ENCODE measurements at places on chromosomes 5 and 9.

DNA sequence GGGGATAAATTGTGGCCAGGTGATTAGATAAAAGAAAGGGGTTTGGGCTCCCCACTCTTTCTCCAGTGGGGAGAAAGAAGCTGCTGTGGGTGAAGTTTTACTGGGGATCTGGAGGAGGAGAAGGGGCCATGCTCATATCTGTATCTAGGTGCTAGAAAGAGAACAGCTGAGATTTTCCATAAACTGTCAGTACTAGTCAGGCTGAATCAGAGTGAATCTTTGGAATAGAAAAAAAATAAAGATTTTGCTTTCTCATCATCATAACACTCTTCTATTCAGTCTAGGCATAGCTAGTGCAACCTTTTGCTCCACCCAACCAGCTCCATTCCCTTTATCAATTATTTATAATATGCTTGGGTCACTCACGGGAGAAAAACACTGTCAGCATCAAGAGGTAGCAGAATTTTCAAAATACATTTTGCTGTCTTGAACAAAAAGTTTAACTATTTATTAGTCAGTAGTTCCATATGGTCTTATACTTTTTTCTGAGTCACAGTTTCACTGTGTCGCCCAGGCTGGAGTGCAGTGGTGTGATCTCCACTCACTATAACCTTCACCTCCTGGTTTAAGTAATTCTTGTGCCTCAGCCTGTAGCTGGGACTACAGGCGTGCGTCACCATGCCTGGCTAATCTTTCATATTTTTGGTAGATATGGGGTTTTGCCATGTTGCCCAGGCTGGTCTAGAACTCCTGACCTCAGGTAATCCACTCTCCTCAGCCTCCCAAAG lies 21.3 kb upstream of the ERMP1 start:
- H3K36me3 ChIP-seq, result no peaks in the 10 kb centered on the region
- H3K27me3 ChIP-seq, result no peaks in the 10 kb centered on the region
- no peak for DNase-seq
- no peaks in the 10 kb centered on the region for H3K4me1 ChIP-seq

GRCh38 chr5:1105350-1106265 lies 6.3 kb downstream of the SLC12A7 start:
- no peaks in the 10 kb centered on the region for H3K27me3 ChIP-seq
- peak overlapping the region; percentile 90 for H3K27ac ChIP-seq
- H3K4me3 ChIP-seq, result no peak overlapping the region
- peaks cover 99% of the 10 kb centered on the region for H3K4me1 ChIP-seq
- no peaks in the 10 kb centered on the region for H3K36me3 ChIP-seq

DNA sequence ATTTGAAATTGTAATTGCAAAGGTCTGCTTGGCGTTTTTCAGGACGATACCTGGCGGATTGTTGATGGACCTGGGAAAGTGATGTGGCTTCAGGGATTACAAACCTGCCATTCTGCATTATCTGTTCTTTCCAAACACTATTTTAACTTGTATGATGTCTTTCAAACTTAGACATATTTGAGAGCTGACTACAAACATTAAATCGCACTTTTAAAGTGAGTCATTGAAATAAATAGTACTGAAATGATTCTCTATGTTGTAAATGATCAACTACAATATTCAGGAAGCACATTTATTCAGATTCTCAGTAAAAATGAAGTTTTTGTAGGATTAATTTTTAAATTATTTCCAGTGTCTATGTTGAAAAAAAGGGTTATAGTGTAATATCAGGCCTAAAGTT lies 32.3 kb upstream of the TMEM171 start:
- H3K36me3 ChIP-seq, result no peaks in the 10 kb centered on the region
- H3K4me3 ChIP-seq, result no peak overlapping the region
- H3K4me1 ChIP-seq, result no peaks in the 10 kb centered on the region
- no peak for DNase-seq
- H3K27me3 ChIP-seq, result no peaks in the 10 kb centered on the region
- no peak overlapping the region for H3K27ac ChIP-seq

- no peaks in the 10 kb centered on the region for H3K27me3 ChIP-seq
- H3K4me1 ChIP-seq, result no peaks in the 10 kb centered on the region
- DNase-seq, result no peak
- no peak overlapping the region for H3K4me3 ChIP-seq
- H3K27ac ChIP-seq, result no peak overlapping the region
Measured at GRCh38 chr5:111266491-111266890, 42.3 kb downstream of the CAMK4 start.

GRCh38 chr9:33684831-33685230 lies 110.5 kb upstream of the PRSS3 start:
- no peaks in the 10 kb centered on the region for H3K36me3 ChIP-seq
- no peak for DNase-seq
- H3K4me3 ChIP-seq, result no peak overlapping the region
- H3K4me1 ChIP-seq, result no peaks in the 10 kb centered on the region
- no peaks in the 10 kb centered on the region for H3K27me3 ChIP-seq

DNA sequence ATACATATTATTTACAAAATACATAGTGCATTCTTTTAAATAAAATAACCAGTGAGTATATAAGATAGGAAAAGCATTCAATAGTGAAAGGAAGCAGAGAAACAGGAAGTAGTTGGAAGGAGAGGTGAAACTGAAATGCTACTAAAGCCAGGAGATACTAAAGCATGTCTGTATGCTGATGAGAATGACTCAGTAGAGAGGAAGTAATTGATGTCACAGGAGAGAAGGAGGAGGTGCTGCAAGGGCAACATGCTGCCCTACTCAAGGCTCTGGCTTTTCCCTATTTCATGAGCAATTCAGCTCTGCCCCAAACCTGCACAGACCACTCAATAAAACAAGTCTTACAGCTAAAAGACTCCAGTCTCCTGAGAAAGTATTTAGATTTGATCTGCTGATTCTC lies 108.5 kb upstream of the TXNDC8 start:
- no peak for DNase-seq
- H3K4me3 ChIP-seq, result no peak overlapping the region
- H3K27me3 ChIP-seq, result no peaks in the 10 kb centered on the region
- no peaks in the 10 kb centered on the region for H3K4me1 ChIP-seq
- no peak overlapping the region for H3K27ac ChIP-seq
- no peaks in the 10 kb centered on the region for H3K36me3 ChIP-seq

- no peak for DNase-seq
- H3K4me1 ChIP-seq, result no peaks in the 10 kb centered on the region
- H3K36me3 ChIP-seq, result no peaks in the 10 kb centered on the region
- no peaks in the 10 kb centered on the region for H3K27me3 ChIP-seq
Measured at GRCh38 chr5:114249823-114250222, 112.0 kb upstream of the KCNN2 start.

DNA sequence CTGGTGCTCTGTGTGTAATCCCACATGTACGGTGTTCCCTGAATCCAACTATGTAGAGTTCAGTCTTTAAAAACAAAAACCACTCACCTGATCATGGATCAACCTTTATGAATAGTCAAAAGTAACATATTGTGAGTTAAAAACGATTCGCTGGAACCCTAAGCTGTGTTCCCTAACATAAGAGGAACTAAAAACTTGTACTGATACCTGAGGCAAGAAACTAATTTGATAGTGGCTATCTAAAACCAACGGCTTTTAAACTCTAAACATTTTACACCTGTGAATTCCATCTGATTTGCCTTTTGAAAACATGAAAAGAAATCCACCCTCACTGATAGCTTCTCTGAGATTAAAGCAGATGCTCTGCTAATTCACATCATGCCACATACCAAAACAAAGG lies 101.5 kb downstream of the DEPDC1B start:
- no peaks in the 10 kb centered on the region for H3K27me3 ChIP-seq
- H3K4me3 ChIP-seq, result no peak overlapping the region
- H3K36me3 ChIP-seq, result no peaks in the 10 kb centered on the region
- no peak for DNase-seq
- no peaks in the 10 kb centered on the region for H3K4me1 ChIP-seq
- no peak overlapping the region for H3K27ac ChIP-seq

DNA sequence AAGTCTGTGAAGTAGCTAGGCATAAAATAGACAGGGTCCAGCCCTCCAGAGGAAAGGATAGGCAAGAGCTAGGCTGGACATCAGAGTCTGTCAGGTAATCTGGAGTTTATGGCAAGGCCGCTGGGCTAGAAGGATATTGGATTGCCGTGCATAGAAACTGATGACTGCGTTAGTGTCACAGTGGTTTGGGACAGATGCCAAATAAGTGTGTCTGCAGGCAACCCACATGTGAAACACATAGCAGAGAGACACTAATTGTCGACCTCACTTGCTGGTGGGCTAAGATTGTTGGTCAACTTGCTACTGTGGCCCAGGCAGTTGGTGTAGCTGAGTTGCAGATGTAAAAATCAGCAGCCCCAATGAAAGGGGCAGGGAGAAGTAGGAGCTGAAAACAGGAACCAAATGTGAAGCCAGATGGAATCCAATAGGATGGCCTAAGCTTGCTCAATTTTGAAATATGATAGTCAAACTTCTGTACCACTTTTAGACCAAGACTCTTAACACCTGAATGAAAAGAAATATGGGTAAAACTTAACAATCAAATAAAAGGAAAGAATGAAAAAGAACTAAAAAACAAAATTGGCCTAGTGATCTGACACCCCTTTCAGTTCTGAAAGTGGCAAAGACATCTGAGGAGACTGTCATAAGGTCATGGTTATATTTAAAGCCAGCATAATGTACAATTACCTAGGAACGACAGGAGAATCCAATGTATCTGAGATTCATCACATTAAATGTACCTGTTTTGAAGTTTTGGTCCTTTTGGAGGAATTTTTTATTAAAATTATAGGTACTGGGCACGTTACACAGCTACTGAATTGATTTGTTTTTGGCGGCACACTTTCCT lies 243.3 kb upstream of the ACTBL2 start:
- H3K4me3 ChIP-seq, result no peak overlapping the region
- H3K4me1 ChIP-seq, result no peaks in the 10 kb centered on the region
- no peaks in the 10 kb centered on the region for H3K27me3 ChIP-seq
- DNase-seq, result no peak

DNA sequence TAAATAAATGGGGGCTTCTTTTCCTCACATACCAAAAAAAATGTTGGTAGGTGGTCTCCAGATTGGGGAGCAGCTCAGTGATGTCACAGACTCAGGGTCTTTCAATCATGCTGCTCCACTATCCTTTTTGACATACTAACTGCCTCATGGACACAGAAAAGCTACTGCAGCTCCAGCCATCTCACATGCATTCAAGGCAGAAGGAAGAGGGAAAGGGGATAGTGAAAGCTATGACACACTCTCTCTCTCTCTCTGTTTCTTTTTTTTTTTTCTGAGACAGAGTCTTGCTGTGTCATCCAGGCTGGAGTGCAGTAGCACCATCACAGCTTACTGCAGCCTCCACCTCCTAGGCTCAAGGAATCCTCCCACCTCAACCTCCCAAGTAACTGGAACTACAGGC lies 7.9 kb upstream of the ADGRD2 start:
- no peaks in the 10 kb centered on the region for H3K27me3 ChIP-seq
- no peaks in the 10 kb centered on the region for H3K4me1 ChIP-seq
- no peaks in the 10 kb centered on the region for H3K36me3 ChIP-seq
- H3K27ac ChIP-seq, result no peak overlapping the region

- H3K4me3 ChIP-seq, result no peak overlapping the region
- no peaks in the 10 kb centered on the region for H3K4me1 ChIP-seq
- no peaks in the 10 kb centered on the region for H3K36me3 ChIP-seq
- H3K27ac ChIP-seq, result peak overlapping the region; percentile 67
Measured at GRCh38 chr9:90169490-90169889, 473.1 kb downstream of the DIRAS2 start.

GRCh38 chr5:21049901-21050300 lies 1061.9 kb upstream of the CDH18 start:
- no peaks in the 10 kb centered on the region for H3K27me3 ChIP-seq
- H3K4me3 ChIP-seq, result no peak overlapping the region
- H3K4me1 ChIP-seq, result no peaks in the 10 kb centered on the region
- H3K27ac ChIP-seq, result no peak overlapping the region
- no peaks in the 10 kb centered on the region for H3K36me3 ChIP-seq

GRCh38 chr5:168302785-168303184 lies 11.3 kb downstream of the WWC1 start:
- H3K4me3 ChIP-seq, result no peak overlapping the region
- no peaks in the 10 kb centered on the region for H3K4me1 ChIP-seq
- no peaks in the 10 kb centered on the region for H3K27me3 ChIP-seq
- no peak for DNase-seq
- H3K36me3 ChIP-seq, result no peaks in the 10 kb centered on the region

- H3K27me3 ChIP-seq, result no peaks in the 10 kb centered on the region
- H3K36me3 ChIP-seq, result no peaks in the 10 kb centered on the region
- H3K4me3 ChIP-seq, result no peak overlapping the region
- H3K27ac ChIP-seq, result no peak overlapping the region
- no peaks in the 10 kb centered on the region for H3K4me1 ChIP-seq
- no peak for DNase-seq
Measured at GRCh38 chr5:119913425-119913824, 284.1 kb downstream of the FAM170A start.

DNA sequence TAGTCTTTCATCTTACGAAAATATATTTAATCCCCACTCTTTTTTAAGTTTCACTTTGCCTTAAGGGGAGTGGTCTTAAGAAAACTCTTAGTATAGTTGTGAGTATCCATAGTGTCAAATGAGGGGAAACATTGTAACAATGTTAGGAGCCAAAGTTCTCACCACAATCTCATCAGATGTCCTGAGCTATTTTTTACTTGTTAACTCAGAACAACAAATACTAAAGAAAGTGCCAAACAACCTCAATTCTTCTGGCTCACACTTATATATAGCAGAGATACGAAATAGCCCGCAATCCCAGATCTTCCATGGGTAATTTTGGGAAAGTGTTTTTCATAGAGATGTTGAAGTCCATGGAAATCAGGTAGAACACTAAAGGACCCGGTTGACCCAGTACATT lies 194.0 kb upstream of the DMRT1 start:
- no peak for DNase-seq
- no peaks in the 10 kb centered on the region for H3K4me1 ChIP-seq
- H3K27me3 ChIP-seq, result no peaks in the 10 kb centered on the region
- no peak overlapping the region for H3K4me3 ChIP-seq
- no peak overlapping the region for H3K27ac ChIP-seq
- no peaks in the 10 kb centered on the region for H3K36me3 ChIP-seq

DNA sequence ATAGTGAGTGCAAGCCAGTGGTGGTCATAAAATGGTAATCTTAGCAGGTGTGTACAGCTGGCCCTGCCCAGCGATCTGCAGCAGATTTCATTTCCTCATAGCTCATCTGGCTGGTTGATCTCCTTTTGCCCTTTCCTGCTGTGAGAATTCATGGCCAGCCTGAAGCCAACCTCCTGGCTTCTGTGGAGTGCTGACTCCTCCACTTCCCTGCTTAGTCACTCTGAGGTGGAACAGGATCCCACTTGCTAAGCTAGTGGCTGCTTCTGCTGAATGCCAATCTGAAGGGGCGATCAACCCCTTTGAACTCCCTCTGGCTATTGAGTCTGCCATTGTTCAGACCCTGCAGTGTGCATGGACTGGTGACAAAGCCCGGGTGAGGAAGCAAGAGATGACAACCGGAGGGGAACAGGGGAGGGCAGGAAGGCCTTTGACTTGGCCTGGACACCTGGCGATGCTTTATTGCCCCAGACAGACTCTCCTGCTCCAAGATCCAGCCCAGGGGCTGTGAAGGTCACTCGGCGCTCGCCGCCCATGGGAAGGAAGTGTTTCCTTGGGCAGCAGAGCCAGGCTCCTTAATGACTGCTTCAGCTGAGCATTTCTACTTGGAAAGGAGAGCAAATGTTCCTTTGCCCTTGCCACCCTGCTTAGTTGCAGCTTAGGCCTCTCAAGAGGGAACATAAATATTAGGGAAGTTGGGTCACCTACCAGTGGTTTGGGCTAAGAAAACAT lies 341.1 kb downstream of the ZSWIM6 start:
- no peaks in the 10 kb centered on the region for H3K27me3 ChIP-seq
- peak; percentile 80 for DNase-seq
- no peak overlapping the region for H3K4me3 ChIP-seq
- H3K27ac ChIP-seq, result peak overlapping the region; percentile 57
